Stimulated activated CD4-positive, alpha-beta T cell treated with anti-CD3 and anti-CD28 coated beads, TNF-alpha, amount 100 ng/mL, for 1 hour (primary cell): ENCODE measurements at places on chromosomes 5 and 9.

DNA sequence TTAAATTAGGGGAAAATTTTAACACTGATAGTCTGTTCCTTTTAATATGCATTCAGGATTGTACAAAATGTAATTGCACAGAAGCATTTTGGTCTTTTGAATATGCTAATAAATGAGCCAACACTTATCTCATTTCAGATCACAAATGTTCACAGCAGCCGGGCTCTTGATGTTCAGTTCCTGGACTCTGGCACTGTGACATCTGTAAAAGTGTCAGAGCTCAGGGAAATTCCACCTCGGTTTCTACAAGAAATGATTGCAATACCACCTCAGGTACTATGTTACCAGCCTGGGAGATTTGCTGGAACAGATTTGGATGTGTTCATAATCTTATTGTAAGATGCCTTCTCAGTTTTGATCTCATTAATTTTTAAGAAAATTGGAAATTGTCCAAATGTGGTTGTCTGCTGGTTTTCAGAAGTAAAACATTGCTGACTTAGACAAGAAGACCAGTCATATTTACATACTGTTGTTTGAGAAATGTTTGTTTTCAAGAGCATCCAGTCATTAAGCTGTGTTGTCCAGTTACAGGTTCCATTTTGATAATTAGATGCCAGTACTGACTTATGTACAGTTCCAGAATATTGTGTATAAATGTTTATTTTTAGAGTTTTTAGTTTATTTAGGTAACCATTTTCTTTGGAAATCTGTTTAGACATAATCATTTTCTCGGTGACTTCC, 23.0 kb upstream of the TMOD1 start:
- DNase-seq: no peak

GRCh38 chr5:109703829-109704228, 14.1 kb downstream of the MAN2A1 start:
- no peak for DNase-seq

- no peak for DNase-seq
Measured at GRCh38 chr9:16871336-16872151, 1.1 kb upstream of the BNC2 start.

DNA sequence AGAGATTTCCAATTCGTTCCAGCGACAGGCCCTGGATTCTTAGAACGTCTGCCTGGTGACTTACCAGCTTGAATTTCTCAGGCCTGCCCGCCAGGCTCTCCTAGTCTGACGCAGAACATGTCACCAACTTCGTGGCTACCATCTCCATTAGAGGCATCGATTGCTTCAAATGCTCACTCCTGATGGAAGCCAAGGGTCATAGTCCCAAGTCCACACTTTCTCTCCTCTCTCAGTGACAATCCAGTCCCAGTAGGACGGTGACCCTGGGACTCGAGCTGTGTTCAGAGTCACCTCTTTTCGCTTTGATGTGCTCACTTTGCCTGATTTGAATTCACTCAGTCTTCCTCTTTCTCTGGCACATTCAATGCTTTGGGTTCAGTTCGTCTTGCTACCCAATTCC, 94.8 kb downstream of the GADD45G start:
- DNase-seq: no peak

- no peak for DNase-seq
Measured at GRCh38 chr9:1053986-1054425, 3.8 kb downstream of the DMRT2 start.

- no peak for DNase-seq
Measured at GRCh38 chr5:95132096-95132495, 152.8 kb downstream of the MCTP1 start.

DNA sequence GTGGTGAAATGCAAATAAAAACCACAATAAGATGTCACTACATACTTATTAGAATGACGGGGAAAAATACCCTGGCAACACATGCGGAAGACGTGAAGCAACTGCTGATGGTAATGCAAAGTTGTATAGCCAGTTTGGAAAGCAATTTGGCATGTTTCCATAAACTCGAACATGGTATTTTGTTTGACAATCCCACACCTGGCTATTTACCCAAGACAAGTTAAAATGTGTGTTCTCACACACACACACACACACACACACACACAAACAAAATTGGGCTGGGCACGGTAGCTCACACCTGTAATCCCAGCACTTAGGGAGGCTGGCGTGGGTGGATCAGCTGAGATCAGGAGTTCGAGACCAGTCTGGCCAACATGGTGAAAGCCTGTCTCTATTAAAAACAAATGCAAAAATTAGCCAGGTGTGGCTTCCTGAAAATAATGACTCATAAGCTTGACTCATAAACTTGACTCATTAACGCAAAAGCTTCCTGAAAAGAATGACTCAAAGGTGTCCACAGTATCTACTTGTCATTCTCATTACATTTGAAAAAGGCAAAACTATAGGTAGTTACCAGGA, 456.5 kb downstream of the CDH18 start:
- no peak for DNase-seq

GRCh38 chr9:133235549-133236222, 26.6 kb upstream of the OBP2B start:
- DNase-seq: no peak

DNA sequence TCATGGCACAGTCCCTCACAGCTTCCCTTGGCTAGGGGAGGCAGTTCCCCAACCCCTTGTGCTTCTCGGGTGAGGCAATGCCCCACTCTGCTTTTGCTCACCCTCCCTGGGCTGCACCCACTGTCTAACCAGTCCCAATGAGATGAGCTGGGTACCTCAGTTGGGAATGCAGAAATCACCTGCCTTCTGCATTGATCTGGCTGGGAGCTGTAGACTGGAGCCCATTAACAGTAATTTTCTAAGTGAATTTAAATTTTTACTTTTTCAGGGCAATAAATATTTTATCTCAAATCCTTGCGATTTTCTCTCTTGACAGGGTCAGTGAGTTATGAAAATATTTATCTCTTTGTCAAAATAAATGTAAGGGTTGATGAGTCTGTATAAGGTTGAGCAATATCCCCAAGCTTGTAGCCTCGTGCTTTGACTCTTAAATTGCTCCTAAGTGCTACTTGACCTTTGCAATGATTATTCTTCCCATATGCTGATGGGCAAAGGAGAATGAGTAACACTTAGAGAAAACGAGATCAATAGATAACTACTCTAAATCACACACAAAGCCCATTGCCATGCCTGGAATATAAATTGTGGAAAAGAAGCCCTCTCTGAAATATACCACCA, 82.1 kb upstream of the MOCS2 start:
- no peak for DNase-seq

GRCh38 chr9:134655586-134656333, 14.2 kb downstream of the COL5A1 start:
- DNase-seq: no peak

DNA sequence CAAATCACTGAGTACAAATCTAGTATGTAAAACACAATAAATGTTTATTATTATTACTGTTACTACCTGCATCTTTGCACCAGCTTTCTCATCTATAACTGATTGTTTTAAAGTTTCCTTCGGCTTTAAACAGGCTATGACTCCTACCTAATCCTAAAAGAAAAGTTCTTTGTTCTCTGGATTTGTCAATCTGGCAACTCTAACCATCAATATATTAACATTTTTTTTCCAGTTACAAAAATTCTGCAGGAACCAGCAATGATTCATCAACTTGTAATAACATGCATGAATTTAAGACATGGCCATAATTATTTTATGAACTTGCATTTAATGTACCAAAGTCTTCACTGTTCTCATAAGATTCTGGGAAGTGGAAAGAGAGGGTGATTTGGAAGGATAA, 228.5 kb downstream of the PIK3R1 start:
- no peak for DNase-seq

- DNase-seq: no peak
Measured at GRCh38 chr5:177964471-177964870, 31.6 kb downstream of the PROP1 start.

DNA sequence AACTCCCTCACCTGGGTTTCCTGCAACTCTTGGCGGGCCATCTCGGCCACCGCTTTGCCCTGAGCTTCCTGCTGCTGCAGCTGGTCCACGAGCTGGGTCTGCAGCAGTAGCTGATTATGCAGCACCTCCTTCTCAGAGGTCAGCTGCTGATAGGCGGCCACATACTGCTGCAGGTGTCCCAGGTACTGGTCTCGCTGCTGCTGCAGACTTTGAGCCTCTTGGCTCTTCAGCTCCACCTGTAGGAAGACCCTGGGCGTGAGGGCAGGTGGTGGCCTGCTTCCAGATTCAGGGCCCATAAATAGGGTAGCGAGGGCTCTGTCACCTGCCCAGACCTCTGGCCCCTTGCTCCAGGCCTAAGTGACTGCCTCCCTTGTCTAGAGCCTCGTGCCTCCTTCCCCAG, 16.7 kb downstream of the GOLGA2 start:
- DNase-seq: no peak

GRCh38 chr9:120707170-120707569, 7.1 kb downstream of the MEGF9 start:
- no peak for DNase-seq

DNA sequence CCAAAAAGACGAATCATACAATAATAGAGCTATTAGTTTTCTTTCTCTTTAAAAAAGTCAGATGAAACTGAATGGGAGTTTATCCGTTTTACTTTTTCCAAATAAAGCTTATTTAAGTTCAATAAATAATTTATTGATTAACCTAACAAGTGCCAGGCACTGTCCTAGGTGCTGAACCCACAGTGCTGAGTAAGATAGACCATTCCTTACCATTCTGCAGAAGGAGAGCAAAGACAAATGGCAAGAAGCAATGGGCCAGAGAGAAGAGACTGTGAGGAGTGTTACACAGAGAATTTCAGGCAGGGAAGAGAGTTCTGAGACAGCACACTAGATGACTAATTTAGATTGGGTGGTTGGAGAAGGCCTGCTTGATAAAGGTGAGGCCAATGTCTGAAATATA, 127.2 kb downstream of the AUH start:
- no peak for DNase-seq

GRCh38 chr9:136597965-136598364, 52.1 kb upstream of the NOTCH1 start:
- no peak for DNase-seq

DNA sequence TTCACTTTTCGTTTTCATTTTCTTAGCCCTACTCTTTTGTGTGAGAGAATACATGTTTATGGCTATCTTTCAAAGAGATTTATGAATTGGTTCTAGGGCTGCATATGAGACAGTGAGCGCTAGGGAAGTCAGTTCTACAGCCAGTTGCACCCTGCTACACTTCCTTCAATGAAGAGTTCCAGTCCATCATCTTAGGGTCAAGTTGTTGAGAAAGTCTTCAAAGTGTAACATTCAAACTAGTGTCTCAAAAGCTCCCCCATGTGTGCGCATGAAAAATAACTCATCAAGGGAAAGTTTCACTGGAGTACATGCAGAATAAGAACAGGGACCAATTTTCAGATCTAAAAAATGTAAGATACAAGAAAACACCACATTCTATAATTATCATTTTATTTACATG, 317.2 kb downstream of the DEPDC1B start:
- DNase-seq: no peak
